ENCODE measurements at places on chromosomes 12 and 14. TPM values are rescaled to one million over a fixed set of nuclear protein-coding genes. Genes with fewer than 3 reads are reported as not detected.

GRCh38 chr14:77989441-77989991, 180.7 kb upstream of the NRXN3 start:
- no peak overlapping the region for H3K27ac ChIP-seq
- H3K4me1 ChIP-seq, result peaks cover 12% of the 10 kb centered on the region
- H3K27me3 ChIP-seq, result no peaks in the 10 kb centered on the region

Gene HCAR2
- total RNA-seq, result not detected

GRCh38 chr12:84741692-84742091, 170.9 kb downstream of the SLC6A15 start:
- H3K36me3 ChIP-seq, result no peaks in the 10 kb centered on the region
- no peak for DNase-seq
- peaks cover 19% of the 10 kb centered on the region for H3K4me1 ChIP-seq
- no peak overlapping the region for H3K4me3 ChIP-seq
- no peak overlapping the region for H3K27ac ChIP-seq

DNA sequence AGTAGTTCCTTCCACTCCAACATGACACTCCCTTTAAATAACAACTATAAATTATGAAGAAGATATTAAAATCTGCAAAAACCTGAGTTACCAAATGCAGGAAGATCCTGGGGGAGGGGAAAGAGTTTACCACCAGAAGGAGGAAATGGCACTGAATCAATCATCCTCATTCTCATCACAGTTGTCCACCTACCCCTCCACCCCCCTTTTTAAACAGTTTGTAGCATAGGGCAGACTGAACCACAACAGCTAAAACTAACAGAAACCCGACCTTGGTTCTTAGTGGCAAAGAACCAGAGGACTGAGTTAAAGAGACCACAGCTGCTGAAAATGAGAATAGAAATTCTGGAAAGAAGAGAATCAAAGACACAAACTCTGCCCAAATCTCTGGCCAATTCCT, 189.5 kb downstream of the MED13L start:
- no peak overlapping the region for H3K27ac ChIP-seq
- H3K4me3 ChIP-seq, result no peak overlapping the region
- peaks cover 16% of the 10 kb centered on the region for H3K36me3 ChIP-seq
- peaks cover 16% of the 10 kb centered on the region for H3K4me1 ChIP-seq

Gene TSPAN19
- 0.63 TPM for total RNA-seq

GRCh38 chr12:58030566-58031279, 89.4 kb downstream of the ATP23 start:
- peak overlapping the region; percentile 84 for H3K27ac ChIP-seq
- H3K4me3 ChIP-seq, result no peak overlapping the region
- DNase-seq, result peak; percentile 85
- H3K27me3 ChIP-seq, result no peaks in the 10 kb centered on the region
- no peaks in the 10 kb centered on the region for H3K36me3 ChIP-seq

Gene C1QL4
- total RNA-seq, result 0.20 TPM

Gene B4GALNT3
- total RNA-seq, result 0.76 TPM

DNA sequence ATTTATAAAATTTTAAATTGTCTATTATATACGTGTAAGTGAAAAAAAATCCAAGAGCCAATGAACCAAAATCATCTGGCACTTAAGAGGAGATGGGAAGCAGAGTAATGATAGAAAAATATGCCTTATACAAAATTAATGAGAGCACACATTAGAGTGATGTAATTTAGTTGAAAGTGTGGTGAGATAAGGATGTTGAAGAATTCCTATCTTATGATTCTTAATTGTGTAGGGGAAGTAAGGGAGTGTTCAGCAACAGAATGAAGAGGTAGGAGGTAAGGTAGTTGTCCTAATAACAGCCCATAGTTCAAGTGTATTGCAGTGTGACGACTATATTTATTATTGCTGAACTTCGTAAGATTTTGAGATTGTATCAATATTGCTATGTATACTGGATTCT, 843.4 kb upstream of the FLRT2 start:
- no peak overlapping the region for H3K4me3 ChIP-seq
- H3K36me3 ChIP-seq, result no peaks in the 10 kb centered on the region
- DNase-seq, result no peak
- no peaks in the 10 kb centered on the region for H3K27me3 ChIP-seq
- no peaks in the 10 kb centered on the region for H3K4me1 ChIP-seq

Gene BHLHE41
- total RNA-seq, result 3.4 TPM

Gene SSPN
- total RNA-seq, result 0.21 TPM

Gene GLTP
- 37.2 TPM for total RNA-seq

GRCh38 chr14:91614187-91614586, 104.1 kb upstream of the PPP4R3A start:
- DNase-seq, result peak; percentile 24
- H3K36me3 ChIP-seq, result no peaks in the 10 kb centered on the region
- no peak overlapping the region for H3K27ac ChIP-seq
- H3K4me1 ChIP-seq, result no peaks in the 10 kb centered on the region
- H3K27me3 ChIP-seq, result no peaks in the 10 kb centered on the region
- H3K4me3 ChIP-seq, result no peak overlapping the region

DNA sequence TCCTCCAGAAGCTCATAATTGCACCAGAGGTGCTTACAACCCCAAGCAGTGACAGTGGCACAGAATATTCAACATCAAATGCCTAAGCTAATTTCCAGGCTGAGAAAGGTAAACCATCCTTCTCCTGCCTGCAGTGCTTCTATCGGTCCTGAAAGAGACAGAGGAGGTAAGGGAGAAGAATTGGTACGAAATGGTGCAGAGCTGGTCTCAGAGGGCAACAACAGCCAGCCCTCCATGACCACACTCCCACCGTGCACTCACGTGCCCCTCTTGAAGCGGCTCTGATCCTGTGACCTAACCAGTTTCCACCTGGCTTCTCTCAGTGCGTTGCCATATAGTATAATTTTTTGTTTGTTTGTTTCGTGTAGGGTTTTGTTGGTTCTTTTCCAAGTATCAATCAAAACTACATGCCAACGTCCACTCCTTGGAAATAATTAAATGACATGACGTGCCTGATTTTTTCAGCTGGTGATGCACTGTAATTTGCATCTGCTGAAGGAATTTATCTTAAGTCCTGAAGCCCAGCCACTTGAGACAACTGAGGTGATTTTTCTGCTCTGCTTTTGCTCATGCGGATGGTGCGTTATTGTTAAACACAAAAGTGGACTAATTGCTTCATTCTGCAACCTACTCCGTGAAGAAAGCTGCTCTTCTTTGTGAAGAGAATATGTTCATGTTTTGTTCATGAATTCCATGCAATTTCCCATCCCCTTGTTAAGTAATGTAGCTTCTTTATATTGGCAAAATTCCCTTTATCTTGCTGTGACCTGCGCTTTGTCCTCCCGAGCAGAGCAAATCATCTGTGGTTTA, 1.3 kb upstream of the ATP2A2 start:
- H3K4me3 ChIP-seq, result peak overlapping the region; percentile 87
- peak overlapping the region; percentile 85 for H3K27ac ChIP-seq
- peaks cover 14% of the 10 kb centered on the region for H3K4me1 ChIP-seq
- DNase-seq, result no peak
- no peaks in the 10 kb centered on the region for H3K27me3 ChIP-seq
- H3K36me3 ChIP-seq, result peaks cover 31% of the 10 kb centered on the region
